ENCODE measurements at places on chromosomes 5 and 9.

GRCh38 chr9:86765746-86766430, 181.4 kb downstream of the GAS1 start:
- DNase-seq, result no peak

- DNase-seq, result no peak
Observed at GRCh38 chr5:154467655-154468354, 10.2 kb downstream of the HAND1 start.

DNA sequence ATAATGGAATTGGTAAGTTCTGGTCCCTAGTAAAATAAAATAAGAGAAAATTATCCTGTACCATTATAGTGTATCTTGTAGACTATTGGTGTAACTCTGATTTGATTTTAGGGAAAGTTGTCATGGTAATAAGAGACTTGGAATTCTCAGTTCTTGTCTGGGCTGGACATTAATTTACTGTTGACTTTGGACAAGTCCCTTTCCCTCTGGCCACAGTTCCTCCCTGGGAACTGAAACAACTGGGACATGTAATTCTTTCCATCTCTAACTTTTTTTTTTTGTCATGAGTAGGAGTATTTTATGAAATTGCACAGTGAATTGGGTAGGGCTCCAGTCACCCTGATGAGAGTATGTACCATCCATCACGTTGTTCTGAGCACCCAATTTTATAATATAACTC, 15.0 kb downstream of the GLRA1 start:
- DNase-seq, result no peak

DNA sequence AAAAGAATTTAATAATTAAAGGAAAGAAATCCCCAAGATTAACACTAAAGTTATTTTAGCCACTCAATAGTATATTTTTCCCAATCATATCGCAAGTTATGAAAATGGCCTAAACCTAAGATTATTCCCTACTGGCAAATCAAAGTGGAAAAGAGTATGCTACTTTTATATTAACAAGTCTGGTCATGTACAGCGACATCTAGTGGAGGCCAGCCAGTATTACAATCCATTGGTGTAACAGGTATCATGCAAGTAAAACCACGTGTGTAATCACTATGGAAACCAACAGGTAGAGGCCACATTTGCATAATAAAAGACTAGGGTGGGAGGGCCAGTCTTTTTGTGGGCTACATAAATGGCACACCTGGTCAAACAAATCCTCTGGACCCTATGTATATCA, 976.4 kb upstream of the CDH9 start:
- no peak for DNase-seq

GRCh38 chr5:15487228-15487627, 12.8 kb upstream of the FBXL7 start:
- no peak for DNase-seq

DNA sequence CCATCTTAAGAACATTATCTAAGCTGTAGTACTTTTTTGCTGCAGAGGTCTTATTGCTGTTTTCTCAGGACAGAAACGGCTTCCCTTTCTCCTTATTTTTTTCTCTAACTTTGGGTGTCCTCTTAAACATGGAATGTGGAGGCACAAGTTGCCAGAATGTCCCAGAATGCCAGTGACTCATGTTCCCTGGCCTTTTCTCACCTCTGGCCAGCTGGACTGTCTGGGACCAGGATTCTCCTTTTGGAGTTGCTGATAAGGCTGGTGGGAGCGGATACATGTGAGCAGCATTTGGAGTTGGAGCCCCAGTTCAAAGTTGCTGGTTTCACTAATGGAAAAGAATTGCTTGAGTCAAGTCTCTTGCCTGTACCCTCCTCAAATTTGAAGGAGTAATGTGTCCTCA, 112.8 kb downstream of the ARHGAP26 start:
- no peak for DNase-seq

- DNase-seq, result no peak
Observed at GRCh38 chr5:148147415-148147814, 20.9 kb upstream of the SPINK14 start.

DNA sequence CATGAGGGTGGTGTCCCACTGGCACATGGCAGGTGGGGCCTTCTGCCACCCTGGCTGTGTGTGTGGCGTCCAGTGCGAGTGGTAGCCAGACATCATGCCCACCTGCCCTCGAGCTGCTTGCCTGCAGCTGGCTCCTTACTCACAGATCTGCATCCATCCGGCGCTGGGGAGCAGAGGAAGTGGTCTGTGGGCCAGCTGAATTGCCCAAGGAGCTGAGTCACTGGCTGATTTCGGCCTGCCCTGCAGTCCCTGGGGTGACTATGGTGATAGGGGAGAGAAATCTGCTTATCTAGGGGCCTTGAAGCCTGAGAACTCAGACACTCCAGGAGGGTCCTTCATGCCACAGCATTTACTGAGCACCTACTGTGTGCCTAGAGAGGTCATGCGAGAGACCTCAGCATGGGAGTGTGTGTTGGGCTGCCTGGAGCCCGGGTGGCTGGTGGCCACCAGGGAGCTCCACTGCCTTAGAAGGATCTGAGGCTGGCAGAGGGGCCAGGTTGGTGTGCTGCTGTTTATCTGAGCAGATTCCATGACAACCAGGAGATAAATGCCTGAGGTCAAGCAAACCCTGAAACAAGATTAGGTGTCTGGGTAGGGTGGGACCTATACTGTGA, 57.1 kb downstream of the SLC22A5 start:
- peak; percentile 83 for DNase-seq

GRCh38 chr5:112013660-112014059, 256.7 kb upstream of the NREP start:
- DNase-seq, result no peak

- DNase-seq, result no peak
Observed at GRCh38 chr9:78030553-78031443, 813 bp downstream of the GNAQ start.

Data from non-pigmented ciliary epithelial cell (primary cell).